ENCODE measurements at places on chromosomes 1 and 21. TPM values are rescaled to one million over a fixed set of nuclear protein-coding genes. Genes with fewer than 3 reads are reported as not detected.

The ASPM gene
- total RNA-seq: 1.1 TPM

The FBXO2 gene
- 78.6 TPM for total RNA-seq

The SYPL2 gene
- total RNA-seq: not detected

The SPATA46 gene
- total RNA-seq: not detected

The TAS1R1 gene
- not detected for total RNA-seq

The TRAF5 gene
- total RNA-seq: 7.5 TPM

The FNDC5 gene
- not detected for total RNA-seq

The GUCA2A gene
- total RNA-seq: not detected

The UTS2 gene
- total RNA-seq: not detected

The SHISA4 gene
- total RNA-seq: 10.9 TPM

The KCNJ9 gene
- 0.21 TPM for total RNA-seq

The LCE6A gene
- not detected for total RNA-seq

The ESRRG gene
- total RNA-seq: not detected

The ZNF672 gene
- 14.7 TPM for total RNA-seq

The SERTAD4 gene
- total RNA-seq: 0.72 TPM

The KCNT2 gene
- total RNA-seq: 0.21 TPM

Data from tracheal epithelial cell (primary cell).